ENCODE measurements at places on chromosomes 1 and 21.

DNA sequence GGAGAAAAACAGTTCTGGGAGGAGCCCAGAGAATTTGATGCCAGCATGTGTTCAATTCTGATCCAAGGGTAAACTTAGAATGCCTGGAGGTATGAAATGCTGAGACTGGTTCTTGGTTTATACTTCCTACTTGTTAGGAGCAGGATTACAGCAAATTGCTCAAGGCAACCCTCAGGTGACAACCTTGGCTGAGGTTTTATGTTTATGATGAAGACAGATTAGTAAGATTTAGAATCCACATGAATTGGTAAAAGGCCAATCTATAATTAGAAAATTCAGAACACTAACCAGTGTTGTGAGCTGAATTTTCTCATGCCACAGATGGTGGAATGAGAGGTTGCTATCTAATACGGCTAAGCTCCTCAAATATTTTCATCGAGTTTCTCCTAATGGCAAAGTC lies 235.3 kb upstream of the NRIP1 start:
- no peak for DNase-seq

DNA sequence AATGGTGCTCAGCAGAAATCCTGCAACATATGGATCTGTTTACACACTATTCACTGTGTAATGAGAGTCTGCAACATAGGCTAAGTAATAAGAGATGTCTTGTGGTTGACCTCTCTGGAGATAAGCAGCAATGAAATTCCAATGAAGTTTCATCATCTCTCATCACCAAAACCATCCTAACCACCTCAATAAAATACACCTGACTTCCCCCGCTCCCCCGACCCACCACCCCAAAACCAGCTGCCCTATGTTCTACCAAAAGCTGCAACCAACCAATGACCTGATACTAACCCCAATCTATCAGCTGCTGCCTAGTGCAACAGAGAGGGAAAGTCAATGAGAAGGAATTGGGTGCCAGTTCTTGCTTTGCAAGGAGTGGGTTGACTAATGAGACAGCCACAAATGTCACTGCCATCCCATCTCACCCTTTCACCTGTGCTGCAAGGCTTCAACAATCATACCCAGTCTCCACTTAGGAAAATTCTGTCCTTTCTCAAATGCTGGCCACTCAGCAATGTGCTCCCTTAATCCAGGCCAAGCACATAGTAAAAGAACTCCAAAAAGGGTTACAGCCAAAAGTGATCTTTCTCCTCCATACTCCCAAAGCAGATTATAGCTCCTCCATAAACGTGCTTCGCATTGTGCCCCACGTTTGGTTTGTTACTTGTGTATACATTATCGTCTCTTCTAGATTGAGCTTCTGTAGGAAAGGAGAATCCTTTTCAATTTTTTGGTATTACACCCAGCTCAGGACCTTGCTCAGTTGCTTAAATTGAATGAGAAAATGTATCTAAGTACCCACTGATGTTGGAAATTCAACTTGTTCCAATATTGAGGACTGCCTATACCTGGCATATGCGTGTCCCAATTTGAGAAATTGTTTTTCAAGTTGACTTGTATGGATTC lies 29.0 kb downstream of the MRPL39 start:
- peak; percentile 78 for DNase-seq

DNA sequence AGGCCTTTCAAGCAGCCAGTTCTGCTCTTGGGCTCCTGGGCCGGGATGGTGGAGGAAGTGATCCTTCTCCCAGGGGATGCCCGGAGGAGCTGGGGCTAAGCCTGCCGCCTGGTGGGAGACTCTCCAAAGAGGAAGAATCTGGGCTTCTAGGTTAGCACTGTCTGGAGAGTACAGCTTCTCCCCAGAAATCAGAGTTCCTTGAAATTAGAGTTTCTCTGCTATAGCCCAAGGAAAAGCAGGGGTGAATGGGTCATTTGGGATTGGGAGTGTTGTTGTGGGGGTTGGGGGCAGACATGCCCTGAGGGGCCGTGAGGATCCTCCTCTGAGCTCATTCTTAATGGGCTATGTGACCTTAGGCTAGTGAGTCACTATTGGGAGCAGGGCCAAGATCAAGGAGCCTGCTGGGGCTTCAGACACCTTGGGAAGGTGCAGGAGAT lies 6.5 kb downstream of the LGR6 start:
- DNase-seq = no peak

DNA sequence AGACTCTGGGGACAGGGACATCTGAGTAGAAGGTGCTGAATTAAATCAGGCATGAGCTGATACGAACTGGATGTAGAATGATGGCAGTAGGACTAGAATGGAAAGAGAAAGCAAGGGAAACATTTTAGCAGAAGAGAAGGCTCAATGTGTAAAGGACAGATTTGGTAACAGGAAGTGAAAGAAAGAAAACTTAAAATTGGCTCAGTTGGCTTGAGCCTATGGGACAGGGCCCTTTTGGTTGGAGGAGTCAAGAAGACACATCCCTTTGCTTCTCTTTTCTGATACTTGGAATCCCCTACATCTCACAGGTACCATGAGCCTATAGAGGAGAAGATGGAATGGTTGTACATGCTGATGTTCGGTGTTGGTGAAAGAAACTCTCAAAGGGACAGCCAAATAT lies 300.6 kb upstream of the PLXNA2 start:
- DNase-seq = no peak

- no peak for DNase-seq
Measured at GRCh38 chr1:11800756-11801433, 4.9 kb downstream of the MTHFR start.

GRCh38 chr1:118185084-118185832 lies at the start of gene SPAG17:
TSS of gene SPAG17 (minus strand) at chr1:118185228. CDS start at chr1:118185157, 71 bp downstream.
- peak; percentile 36 for DNase-seq

DNA sequence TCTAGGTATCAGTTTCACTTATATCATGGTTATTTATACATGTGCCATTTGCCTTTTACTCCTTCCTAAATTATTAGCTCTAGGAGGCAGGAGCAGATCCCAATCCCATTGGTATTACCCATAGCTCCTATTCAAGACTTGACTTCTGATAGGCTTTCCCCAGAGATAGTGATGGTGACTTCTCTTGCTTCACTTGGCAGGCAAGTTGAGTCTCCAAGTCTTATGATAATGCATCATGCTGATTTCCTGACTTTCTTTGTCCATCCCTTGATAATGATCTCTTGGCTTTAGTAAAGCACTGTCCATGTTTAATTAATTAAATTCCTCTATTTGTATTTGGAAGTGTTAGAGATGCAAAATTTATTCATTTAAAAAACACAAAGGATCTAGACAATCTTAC lies 253.5 kb upstream of the ADAMTS5 start:
- no peak for DNase-seq

DNA sequence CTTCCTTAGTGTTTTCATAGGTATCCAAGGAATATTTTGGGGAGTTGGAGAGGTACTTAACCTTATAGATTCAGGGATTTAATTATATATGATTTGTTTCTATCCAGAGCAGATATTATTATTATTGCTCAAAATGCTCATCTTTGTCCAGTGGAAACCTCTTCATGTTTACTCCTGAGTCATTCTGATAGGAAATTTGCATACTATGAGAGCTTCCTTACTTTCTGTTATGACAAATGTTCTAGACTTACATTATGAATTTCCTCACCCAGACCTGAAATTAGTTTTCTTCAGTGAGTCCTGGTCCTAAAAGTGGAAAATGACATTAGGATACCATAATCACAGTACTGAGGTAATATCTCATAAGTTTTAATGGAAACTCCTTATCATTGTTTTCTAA lies 57.5 kb upstream of the PLPPR5 start:
- DNase-seq = no peak

GRCh38 chr1:46333300-46334029 lies 7.1 kb upstream of the NSUN4 start:
- no peak for DNase-seq

- no peak for DNase-seq
Measured at GRCh38 chr1:85315789-85316188, 39.4 kb upstream of the BCL10 start.

DNA sequence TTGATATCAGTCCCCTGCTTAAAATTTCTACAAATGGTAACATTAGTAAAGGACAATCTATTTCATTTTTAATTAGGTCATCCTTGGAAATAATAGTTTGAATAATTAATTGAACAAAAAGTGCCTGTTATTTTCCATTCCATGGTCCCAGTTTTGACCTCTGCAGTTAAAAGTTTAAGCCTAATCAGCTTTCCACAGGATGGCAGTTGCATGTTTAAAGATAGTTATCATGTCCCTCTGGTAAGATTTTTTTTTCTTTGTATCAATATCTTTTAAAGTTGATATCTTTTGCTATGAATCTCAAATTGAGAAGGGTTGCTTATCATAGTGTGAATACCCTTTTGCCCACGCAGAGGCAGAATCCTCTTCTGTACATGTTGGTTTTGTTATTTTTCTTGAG lies 90.4 kb downstream of the HS2ST1 start:
- no peak for DNase-seq

DNA sequence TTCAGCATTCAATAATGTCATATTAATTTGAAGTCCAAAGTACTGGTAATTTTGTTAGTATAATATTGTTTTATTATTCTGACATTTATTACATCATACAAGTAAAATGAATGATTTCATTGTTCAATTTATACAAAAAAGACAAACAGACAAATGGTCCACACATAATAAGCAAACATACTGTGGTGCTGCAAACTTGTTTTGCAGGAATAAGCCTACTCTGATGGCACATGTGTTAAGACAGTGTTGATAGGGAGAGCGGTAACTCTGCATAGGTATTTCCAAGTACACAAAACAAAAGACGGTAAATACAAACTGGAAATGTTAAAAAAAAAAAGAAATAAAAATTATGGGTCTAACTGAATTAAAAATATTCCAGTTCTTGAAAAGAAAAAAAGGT lies 59.7 kb upstream of the DPYD start:
- DNase-seq = no peak

DNA sequence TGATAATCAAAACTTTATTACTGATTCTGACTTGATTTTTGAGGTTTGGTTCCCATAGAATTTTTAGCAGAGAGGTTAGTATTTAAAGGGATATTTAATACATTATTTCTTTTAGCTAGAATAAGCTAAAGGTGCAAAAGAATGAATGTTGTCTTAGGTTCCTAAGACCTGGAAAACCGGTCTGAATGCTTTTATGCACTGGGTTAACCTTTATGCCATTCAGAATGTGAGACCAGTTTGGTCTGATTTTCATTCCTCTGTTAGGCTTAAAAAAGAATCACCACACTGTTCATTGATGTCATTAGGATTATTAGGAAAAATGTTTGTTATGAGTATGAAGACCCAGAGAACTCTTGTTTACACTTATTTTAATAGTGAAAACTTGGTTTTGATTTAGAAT lies 30.1 kb downstream of the RAP1A start:
- no peak for DNase-seq

- DNase-seq = no peak
Measured at GRCh38 chr1:116033322-116033721, 57.0 kb downstream of the SLC22A15 start.

DNA sequence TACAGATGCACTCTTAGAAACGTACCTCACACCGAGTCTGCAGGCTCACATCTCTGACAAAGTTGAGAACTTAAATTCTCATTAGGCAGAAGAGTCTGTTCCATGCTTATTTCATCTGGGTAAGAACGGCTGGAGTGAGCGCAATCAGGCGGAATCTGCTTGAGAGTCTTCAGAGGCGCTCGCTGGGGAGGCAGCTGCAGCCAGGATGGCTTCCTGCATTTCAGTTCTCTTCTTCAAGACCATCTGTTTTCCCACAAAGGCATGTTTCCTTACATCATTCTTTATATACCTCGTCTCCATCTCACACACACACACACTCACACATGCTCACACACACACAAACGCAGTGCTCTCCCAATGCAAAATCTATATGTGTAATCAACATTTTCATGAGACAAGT lies 497.1 kb downstream of the AJAP1 start:
- no peak for DNase-seq

All from stimulated activated CD8-positive, alpha-beta memory T cell treated with anti-CD3 and anti-CD28 coated beads, Interleukin-4, amount 100 ng/mL, for 48 hours (primary cell).